ENCODE measurements at places on chromosomes 12 and 14.

- DNase-seq = no peak
Measured at GRCh38 chr12:51202718-51203117, 15.1 kb downstream of the POU6F1 start.

DNA sequence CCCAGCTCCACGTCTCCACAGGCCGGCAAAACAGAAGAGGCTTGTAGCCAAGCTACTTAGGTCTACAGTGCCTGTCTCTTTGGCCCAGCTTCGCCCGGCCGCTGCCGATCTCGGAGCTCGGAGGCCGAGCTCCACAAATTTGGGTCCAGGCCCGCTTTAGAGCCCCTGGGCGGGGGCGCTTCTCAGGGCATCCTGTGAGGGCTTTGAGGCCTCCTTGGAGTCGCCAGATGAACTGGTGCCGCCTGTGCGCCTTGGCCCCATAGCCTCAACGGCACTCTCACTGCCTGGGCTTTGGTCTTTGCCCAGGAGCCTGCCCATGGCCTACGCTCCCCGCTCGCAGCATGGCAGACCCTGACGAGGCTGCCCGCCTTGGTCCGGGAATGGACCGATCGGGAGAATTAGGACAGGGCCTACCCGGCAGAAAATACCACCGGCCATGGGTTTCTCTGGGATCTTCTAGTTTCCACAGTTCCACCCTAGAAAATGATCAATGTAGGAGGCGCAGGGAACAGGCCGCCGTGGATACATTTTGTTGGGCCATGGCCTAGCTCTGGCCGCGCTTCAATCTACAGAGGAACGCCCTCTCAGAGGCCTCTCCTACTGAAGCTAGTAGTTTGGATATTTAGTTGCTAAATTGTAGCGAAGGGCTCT is 953 bp upstream of the NKX2-8 start:
- no peak for DNase-seq

- no peak for DNase-seq
Measured at GRCh38 chr12:50824914-50825313, 17.8 kb upstream of the TMPRSS12 start.

DNA sequence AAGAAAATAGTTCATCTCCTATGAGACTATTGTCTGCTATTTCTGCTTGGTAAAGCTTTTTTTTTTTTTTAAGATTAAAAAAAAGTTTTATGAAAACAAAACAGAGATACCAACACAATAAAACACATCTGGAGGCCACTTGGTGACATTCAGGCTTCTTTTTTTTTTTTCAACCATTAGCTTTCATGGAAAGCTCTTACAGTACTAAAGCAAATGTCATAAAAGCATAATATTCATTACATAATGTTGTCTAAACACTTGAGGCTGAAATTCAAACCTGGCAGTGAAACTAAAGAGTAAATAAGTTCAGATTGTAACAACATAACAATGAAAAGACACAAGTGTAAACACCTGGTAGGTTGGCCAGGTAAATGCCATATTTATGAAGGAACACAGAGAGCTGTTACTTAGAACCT is 14.7 kb downstream of the PRICKLE1 start:
- no peak for DNase-seq

GRCh38 chr12:106643000-106643399 is 60.2 kb downstream of the RFX4 start:
- DNase-seq = no peak

GRCh38 chr12:12467688-12468261 is 94.9 kb downstream of the DUSP16 start:
- peak; percentile 47 for DNase-seq

DNA sequence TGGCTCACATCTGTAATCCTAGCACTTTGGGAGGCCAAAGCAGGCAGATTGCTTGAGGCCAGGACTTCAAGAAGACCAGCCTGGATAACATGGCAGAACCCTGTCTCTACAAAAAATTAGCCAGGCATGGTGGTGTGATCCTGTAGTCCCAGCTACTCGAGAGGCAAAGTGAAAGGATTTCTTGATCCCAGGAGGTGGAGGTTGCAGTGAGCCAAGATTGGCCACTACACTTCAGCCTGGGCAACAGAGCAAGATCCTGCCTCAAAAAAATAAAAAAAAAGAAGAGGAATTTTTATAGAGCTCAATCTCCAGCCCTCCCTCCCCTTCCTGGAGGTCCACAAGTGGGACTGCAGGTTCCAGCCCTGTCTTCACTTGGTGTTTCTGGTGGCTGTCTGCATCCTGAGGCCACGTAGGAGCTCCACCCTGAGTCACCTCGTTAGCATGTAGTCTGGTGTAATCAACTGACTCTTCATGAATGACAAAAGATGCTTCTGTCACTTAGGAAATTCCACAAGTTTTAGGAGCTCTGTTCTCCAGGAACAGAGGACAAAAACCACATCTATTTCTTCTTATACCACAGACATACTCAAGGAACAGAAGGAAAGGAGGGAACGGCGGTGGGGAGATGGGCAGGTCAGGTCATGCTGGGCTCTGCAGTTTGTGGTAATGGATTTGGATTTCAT is 16.2 kb downstream of the CCDC62 start:
- peak; percentile 47 for DNase-seq

DNA sequence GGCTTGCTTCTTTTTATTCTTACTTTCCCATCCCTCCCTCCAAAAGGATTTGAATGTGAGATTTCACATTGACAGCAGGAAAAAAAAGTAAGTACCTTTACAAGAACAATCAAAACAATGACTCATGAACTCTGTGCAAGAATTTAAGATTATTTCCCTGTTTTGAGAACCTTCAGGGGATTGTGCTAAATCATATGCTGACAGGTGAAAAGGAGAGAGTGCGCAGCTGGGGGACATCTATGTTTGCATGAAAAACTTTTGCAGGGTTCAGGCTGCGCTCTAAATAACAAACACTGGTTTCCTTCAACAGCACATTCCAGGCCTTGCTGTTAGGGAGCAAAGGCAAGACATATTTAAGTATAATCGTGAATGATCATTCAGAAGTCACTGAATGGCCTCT is 27.3 kb downstream of the RERG start:
- DNase-seq = peak; percentile 19

All from astrocyte (in vitro differentiated cells and primary cell).